ENCODE measurements at places on chromosomes 7 and 10.

- DNase-seq: no peak
Measured at GRCh38 chr7:43152696-43153095, 40.2 kb downstream of the HECW1 start.

- DNase-seq: no peak
Measured at GRCh38 chr10:48357631-48358030, 51.2 kb downstream of the MAPK8 start.

DNA sequence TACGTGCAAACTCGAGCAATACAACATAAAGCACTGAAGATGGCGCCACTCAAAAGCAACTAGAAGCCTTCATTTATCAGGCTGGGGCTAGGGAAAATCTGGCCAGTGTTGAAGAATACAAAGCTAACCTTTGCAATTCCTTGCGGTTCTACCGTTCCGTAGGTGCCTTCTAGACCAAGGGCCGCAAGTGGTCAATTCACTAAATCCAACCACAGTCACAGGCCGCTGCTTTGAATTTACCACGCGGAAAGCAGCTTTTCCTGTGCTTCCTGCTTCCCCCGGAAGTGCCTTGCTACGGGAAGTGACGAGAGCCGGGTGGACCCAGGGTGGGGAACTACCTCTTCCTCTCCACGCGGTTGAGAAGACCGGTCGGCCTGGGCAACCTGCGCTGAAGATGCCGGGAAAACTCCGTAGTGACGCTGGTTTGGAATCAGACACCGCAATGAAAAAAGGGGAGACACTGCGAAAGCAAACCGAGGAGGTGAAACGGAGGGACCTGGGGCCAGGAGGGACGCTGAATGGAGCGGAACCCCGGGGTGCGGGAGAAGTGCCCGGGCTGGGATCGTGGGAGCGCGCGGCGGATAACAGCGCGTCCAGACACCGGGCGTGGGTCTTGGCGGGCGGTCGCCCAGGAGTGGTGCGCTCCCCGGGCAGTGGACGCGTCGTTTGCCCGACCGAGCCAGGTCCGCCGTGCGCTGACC is at the start of gene DDX21:
DDX21 (plus strand) TSS at position 339 of the 701 bp plus-strand sequence; CDS start at position 395, 56 bp downstream.
- DNase-seq: peak; percentile 84

DNA sequence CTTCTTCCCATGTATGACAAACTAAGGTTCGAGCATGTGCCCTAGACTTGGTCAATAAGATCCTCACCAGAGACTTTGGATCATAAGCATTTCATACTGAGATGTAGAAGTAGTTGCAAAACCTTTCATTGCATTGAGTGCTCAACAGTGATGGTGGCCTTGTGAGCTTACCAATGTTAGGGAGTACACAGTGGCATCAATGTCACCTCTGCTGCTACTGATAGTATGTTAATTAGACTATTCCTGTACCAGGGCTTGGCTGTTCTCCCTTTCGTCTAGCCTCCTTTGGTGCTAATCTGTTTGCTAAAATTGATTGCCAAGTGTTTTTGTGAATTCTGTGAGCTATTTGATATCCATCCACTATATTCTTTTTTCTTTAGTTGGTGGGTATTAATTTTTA is 264.5 kb upstream of the SEMA3C start:
- no peak for DNase-seq

GRCh38 chr10:73850863-73851461 is 23.4 kb downstream of the CAMK2G start:
- no peak for DNase-seq

DNA sequence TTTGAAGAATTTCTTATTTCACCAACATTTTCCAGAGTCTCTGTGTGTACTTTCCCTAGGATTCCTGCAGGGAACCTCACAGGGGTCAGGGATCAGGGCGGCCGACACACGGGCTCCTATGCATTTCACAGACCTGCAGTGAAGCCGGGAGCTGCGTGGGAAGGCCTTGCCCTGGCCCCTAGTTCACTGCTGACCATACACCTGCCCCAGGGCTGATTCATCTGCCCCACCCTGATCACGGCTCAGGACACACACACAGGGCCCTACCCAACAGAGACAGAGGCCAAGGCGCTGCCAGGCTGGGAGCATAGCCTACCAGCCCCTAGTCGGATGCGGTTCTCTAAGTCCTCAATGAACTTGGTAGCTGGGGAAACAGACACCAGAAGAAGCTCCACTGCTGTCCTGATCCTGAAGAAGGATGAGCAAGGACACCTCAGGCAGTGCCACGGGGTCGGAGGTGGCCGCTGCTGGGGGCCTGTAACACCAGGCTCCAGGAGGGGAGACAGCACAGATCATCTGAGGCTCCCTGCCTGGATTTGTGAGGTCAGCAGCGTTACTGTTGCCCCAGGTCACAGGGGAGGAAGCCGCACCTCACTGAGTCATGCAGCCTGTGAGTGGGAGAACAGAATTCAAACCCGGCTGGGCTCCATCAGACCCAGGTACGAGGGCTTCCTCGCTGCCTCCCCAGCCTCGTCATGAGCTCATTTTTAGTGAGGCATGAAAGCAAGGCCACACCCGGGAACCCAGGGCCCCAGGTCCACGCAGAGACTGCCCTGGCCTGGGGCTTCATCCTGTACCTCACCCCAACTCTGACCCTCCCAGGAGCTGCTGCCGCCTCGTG is 278.8 kb upstream of the PPP2R2D start:
- no peak for DNase-seq

- no peak for DNase-seq
Measured at GRCh38 chr7:3164380-3164792, 120.7 kb upstream of the CARD11 start.

GRCh38 chr10:20948686-20949327 is 51.7 kb upstream of the NEBL start:
- DNase-seq: no peak

GRCh38 chr10:103177123-103177522 is 15.9 kb downstream of the NT5C2 start:
- no peak for DNase-seq

DNA sequence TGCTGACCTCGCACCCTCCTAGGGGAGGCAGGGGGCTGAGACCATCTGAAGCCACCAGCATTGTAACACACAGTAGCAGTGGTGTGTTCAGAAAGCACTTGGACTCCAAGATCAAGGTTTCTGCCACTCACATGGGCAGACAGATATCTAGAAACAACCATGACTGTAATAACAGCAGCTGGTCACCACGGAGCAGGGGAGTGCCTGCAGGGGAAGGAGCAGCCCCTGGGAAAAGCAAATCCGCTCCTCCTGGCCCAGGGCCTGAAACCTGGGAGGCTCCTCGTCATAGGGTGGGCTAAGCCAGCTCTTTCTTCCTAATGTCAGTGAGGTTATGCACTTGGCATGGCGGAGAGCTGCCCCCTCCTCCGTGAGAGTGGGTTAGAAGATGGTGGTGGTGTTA is 118.4 kb upstream of the INSYN2A start:
- DNase-seq: no peak

Data from T-helper 2 cell (primary cell).